Stimulated activated CD4-positive, alpha-beta T cell treated with anti-CD3 and anti-CD28 coated beads, Interleukin-1b, Interleukin-23, amount 100 ng/mL, for 1 hour (primary cell): ENCODE measurements at places on chromosomes 3 and 15.

- no peak for DNase-seq
Observed at GRCh38 chr3:177441813-177442646, 244.7 kb upstream of the TBL1XR1 start.

DNA sequence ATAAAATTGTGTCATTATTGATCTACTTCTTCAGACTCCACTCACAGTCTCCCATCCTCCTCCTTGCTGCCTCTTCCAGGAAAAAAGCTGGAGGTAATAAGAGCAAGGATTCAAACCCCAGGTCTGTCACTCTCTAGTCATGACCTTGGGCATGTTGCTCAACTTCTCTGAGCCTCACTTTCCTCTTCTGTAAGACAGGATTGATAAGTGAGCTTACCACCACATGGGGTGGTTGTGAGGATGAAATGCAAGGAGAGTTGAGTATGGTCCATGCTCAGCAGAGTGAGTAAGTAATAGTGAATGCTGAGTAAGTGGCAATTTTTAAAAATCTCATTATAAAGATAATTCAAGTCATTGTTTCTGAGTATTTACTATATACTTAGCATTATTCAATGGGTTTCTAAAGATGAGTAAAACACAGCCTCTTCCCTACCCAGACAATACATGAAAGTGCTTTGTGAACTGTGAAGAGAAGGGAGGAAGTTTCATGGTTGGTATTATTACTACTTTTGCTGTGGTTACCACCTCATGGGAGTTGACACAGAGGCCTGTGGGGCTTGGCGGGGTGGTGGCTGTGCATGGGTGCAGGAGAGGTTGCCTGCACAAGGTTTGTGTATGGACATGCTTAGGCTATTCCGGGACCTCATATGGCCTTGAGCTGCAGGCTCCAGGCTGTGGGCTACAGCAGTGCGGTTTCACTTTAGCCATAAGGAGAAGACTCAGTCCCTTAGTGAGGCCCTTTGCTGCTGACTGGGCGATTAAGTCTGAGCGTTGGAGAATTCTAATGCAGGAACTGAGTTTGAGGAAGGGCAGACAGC is 30.0 kb downstream of the SLC6A11 start:
- DNase-seq: no peak

DNA sequence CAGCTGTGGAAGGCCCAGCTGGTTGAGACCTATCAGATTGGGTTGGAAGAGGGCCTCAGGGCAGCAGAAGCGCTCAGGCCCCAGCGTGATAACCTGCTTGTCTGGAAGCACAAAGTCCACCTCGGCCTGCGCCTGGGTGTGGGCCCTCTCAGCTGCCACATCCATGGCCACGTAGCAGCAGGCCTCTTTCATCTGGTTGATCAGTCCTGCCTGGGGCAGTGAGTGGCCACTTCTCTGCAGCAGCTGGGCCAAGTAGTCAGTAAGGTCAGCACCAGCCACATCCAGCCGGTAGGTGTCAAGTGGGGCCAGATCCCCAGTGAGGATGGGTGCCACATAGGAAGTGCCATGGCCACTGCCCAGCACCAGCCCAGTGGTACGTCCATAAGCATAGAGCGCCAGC is 3.9 kb upstream of the CAMKV start:
- no peak for DNase-seq

DNA sequence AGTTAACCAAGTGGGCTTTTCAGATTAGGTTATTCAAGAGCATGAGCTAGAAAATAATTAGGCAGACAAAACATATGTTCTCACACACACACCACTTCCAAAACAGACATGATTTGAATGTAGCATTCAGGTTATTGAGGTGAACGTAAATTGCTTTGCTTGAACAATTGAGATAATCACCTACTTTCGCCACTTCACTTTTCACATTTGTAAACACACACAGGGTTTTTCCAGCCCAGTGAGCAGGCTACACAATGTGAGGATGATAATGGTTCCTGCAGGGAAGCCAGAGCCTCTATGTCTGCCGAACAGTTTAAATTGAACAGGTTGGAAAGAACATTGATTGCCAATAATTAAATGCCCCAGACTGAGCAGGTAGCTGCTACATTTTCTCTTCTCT is 560.8 kb downstream of the OCA2 start:
- no peak for DNase-seq

DNA sequence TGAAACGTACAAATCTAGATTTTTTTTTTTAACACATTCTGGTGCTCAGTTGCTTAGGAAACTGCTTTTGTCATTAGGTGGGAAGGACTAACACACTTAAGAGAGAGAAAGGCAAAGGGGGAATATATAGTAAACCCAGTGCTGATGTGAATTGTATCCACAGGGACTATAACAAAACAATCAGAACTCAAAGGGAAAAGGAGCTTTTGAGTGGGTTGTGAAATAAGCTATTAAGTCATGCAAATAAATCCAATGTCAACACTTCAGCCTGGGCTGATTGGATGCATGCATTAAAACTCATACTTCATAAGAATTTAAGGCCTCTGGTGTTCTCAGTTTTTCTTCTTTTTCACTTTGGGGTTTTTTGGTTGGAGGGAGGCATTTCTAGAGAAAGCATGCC is 628.9 kb downstream of the FHIT start:
- no peak for DNase-seq

GRCh38 chr3:17964108-17964507 is 221.7 kb upstream of the TBC1D5 start:
- DNase-seq: no peak

GRCh38 chr15:68091743-68092142 is 37.6 kb downstream of the PIAS1 start:
- no peak for DNase-seq

DNA sequence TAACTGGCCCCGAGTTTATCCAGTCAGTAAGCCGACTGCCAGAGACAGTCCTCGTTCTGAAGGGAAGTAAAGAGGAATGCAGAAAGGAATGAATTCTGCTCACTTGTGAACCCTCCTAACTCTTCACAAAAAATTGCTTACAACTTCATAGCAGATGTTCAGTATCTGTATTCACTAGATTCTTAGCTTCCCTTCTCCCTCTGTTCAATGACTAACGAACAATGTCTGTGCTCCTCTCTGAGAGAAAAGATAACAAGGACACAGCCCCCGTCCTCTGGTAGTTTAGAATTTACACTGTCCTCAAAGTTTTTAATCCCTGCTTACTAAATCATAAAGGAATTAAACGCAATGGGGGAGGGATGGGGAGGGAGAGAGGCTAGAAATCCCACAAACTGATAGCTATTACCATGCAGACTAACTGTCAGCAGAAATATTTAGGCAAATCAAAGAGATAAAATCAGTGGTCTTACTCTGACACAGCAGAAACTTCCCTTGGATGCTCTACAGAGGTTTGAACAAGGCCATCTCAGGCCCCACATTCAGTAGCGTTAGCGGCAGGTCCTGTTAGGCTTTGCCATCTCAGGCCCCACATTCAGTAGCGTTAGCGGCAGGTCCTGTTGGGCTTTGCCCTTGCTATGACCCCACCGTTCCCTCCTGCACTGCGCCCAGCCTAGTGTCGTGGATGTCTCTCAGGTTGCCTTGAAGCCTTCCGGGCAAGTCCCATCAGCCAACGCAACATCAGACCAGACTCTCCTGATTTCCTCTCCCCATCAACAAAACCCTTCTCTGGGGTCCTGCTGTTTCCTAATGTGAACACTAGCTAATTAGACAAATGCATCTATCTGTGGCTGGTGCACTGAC is 23.4 kb downstream of the NRROS start:
- DNase-seq: no peak

GRCh38 chr3:106008766-106009165 is 140.0 kb upstream of the CBLB start:
- DNase-seq: no peak

DNA sequence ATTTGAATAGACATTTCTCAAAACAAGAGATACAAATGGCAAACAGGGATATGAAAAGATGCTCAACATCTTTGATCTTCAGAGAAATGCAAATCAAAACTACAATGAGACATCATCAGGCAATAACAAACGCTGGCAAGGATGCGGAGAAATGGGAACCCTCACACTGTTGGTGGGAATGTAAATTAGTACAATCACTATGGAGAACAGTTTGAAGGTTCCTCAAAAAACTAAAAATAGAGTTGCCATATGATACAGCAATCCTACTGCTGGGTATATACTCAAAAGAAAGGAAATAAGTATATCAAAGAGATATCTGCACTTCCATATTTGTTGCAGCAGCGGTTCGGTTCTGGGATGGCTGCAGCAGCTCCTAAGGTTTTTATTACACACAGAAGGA is 16.8 kb upstream of the LARS2 start:
- DNase-seq: no peak

DNA sequence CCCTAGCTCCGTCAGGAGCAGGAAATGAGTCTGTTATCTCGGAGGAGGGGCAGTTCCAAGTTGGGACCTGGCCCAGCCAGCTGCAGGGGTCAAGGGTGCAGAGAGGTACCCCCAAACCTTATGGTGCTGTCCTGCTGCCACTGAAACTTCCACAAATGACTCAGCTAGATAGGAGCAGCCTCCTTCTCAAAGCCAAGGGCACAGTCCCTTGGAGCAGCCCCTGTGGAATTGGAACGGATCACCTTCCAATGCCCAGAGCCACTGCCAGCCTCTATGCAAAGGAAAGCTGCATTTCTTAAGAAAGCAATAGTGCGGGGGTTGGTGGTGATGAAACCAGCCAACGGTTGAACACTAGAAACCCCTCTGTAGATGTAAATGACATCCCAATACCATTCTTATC is 19.6 kb upstream of the LRRK1 start:
- no peak for DNase-seq

DNA sequence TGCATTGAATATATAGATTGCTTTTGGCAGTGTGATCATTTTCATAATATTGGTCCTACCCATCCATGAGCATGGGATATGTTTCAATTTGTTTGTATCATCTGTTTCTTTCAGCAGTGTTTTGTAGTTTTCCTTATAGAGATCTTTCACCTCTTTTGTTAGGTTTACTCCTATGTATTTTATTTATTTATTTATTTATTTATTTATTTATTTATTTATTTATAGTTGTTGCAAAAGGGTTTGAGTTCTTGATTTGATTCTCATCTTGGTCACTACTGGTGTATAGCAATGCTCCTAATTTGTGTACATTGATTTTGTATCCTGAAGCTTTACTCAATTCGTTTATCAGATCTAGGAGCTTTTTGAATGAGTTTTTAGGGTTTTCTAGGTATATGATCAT is 478.2 kb downstream of the UNC13C start:
- DNase-seq: no peak

DNA sequence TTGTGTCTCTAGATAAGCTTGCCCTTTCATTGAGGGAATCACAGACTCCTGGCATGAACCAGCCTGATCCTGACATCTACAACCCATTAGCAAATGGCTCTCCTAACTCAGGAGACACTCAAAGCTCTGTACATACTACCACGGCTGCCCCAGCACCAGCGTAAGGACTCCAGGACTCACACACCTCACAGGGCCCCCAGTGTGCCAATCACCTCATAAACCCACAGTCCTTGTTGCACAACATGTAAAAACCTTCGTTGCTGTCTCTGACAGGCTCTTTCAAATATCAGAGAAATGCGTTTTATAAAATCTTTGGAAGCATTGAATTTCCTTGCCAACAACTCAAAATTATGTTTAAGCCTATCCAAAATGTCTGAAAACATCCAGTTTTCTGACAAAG is 7.3 kb downstream of the FYCO1 start:
- no peak for DNase-seq

- no peak for DNase-seq
Observed at GRCh38 chr15:99455789-99456160, 110.0 kb upstream of the MEF2A start.

DNA sequence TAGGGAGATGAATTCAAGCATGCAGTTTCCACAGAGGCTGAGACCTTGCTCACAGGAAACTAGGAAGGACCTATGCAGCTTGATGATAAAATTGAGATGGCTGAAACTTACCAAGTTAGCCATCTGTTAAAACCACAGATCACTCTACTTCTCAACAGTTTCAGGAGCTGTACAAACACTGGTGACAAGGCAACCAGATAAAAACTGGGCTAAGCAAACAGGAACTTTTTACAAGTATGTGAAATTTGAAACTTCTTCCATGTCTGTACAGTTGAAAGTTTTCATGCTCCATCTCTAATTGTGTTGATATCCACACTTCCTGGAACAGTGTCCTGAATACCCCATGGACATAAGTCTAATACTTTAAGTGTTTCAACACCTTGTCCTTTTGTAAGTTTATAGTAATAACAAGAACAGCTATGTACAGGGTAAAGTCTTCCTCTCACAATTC is 78.2 kb downstream of the FAIM start:
- no peak for DNase-seq

- no peak for DNase-seq
Observed at GRCh38 chr3:17885986-17886385, 143.6 kb upstream of the TBC1D5 start.

- no peak for DNase-seq
Observed at GRCh38 chr3:175208326-175208725, 349.2 kb downstream of the NAALADL2 start.

DNA sequence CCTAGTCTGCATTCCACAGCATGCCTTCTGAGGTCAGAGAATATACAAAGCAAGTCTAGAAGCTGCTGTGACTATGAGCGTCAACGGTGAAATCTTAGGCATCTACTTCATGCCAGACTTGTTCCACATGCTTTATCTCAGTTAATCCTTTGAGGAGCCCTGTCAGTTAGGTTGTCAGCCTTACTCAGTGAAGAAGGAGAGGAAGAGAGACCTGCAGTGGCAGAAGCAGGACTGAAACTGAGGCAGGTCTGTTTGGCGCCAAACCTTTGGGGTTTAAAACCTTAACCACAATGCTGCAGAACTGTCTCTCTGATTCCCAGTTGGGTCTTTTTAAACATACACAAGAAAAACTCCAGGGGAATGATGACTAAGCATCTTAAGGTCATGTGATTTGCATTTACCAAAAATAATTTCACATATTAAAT is 139.0 kb upstream of the LIPC start:
- no peak for DNase-seq

DNA sequence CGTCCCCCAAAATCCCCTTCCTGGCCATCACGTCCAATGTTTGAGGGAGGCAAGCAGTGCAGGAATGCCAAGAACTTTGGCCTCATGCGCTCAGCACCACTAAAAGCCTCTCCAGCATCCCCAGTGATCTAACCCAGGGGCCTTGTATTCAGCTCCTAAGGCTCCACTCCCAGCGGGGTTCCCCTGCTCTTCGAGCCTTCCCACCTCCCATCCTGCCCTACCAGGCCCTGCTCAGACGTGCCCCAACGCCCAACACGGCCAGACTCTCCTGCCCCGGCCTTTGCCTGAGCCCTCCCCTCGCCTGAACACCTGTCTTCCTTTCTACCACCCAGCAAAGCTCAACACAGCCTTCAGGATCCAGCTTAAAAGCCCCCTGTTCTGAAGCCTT is 30.5 kb downstream of the PLXND1 start:
- DNase-seq: no peak

DNA sequence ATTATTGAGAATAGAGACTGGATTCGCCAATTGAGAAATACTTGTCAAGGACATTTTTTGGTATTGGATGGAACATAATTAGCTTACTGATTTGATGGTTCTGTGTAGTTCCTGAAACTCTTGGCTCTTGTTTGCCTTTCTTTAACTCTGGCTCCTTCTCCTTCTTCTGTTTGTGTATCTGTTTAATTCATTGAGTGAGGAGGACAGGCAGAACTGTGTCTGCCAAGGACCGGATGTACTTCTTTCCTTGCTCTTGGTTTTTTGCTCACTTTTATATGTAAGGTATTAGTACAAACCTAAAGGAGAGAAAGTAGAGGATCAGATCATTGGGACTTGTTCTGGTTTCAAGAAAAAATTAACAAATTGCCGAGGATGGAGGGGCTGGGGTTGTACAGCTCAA is 48.9 kb downstream of the TCF12 start:
- DNase-seq: no peak

- no peak for DNase-seq
Observed at GRCh38 chr3:13044496-13045240, 28.6 kb downstream of the IQSEC1 start.

GRCh38 chr15:98905963-98906711 is 101.5 kb downstream of the PGPEP1L start:
- DNase-seq: no peak
